ENCODE measurements at places on chromosomes 5 and 9.

DNA sequence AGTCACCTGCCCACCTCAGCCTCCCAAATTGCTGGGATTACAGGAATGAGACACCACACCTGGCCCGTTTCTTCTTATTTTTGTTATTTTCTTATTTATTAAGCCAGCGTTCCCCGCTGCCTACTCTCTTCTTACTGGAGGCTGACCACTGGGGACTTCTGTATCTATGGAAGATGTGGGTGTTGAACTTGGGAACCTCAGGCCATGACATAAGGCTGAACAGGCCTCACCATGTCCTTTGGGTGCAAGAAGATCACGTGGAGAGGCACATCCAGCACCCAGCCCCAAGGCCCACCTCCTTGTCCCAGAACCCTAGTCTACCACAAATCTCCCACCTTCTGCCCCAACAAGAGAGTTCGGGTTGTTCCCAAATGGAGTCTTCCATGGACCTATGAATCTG lies 59.4 kb upstream of the NEK6 start:
- DNase-seq, result no peak

GRCh38 chr5:130871346-130872086 lies 293.5 kb downstream of the HINT1 start:
- DNase-seq, result peak; percentile 57

GRCh38 chr5:11962122-11962521 lies 57.9 kb upstream of the CTNND2 start:
- DNase-seq, result no peak

- DNase-seq, result no peak
Measured at GRCh38 chr5:32836176-32836575, 125.1 kb downstream of the NPR3 start.

GRCh38 chr5:55427157-55427556 lies 107.6 kb downstream of the PLPP1 start:
- DNase-seq, result no peak

- DNase-seq, result no peak
Measured at GRCh38 chr9:486156-486555, 271.5 kb downstream of the DOCK8 start.

- DNase-seq, result no peak
Measured at GRCh38 chr9:99169086-99169485, 52.7 kb downstream of the ALG2 start.

GRCh38 chr5:1151316-1151715 lies 39.5 kb upstream of the SLC12A7 start:
- no peak for DNase-seq

DNA sequence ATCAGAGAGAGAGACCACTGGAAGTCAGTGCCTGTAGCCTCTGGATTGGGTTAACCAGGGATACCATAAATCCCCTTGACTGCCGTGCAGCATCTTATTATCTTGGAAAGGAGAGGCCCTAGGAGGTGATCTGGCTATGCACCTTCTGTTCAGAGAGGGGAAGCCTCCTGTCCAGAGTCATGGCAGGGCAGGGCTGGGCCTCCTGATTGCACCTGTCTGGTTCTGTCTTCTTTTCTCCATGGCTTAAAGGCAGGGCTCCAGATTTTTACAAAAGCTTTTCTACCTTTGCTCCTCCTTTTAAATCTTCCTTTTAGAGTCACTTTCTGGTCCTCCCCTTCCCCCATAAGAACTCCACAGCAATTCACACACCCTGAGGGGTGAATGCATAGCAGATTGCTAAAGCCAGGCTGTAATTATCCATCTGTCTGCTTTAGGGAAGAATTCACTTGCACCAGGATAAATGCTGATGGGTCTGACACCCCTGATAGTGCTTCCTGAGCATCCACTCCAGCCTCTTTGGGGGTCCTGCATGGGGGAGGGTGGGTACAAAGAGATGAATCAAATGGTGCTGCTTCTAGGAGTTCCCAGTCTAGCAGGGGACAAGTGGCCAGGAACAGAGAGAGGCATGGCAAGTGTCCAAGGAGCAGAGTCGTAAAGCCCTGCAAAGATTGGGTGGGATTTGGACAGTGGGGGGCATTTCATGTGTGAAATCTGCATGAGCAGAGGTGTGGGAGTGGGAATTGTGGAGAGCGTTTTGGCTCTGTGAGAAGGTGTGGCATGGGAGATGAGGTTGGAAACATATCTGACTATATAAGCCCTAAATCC lies 141.3 kb upstream of the ALDH1B1 start:
- DNase-seq, result no peak

GRCh38 chr5:101362067-101362466 lies 459.0 kb upstream of the ST8SIA4 start:
- no peak for DNase-seq

GRCh38 chr9:33129886-33130881 lies 37.0 kb downstream of the B4GALT1 start:
- peak; percentile 43 for DNase-seq

- DNase-seq, result no peak
Measured at GRCh38 chr5:64145216-64145895, 20.3 kb upstream of the RNF180 start.

GRCh38 chr5:160263326-160263855 lies 34.1 kb downstream of the FABP6 start:
- no peak for DNase-seq

GRCh38 chr5:5316334-5316733 lies 106.1 kb upstream of the ICE1 start:
- no peak for DNase-seq

DNA sequence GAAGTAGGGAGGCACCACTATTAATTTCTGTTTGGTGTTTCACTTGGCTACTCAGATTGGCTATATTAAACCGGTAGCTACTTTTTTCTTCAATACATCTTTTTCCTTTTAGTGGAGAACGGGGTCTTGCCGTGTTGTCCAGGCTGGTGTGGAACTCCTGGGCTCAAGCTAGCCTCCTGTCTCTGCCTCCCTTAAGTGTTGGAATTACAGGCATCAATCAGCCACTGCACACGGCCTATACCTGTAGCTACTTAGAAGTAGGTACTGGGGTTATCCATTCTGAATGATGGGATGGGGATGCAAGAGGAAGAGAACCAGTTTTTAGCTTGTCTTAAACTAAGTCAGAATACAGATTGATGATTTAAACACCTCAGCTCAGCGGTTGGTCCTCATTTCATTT lies 1.7 kb downstream of the UBE2D2 start:
- DNase-seq, result no peak

DNA sequence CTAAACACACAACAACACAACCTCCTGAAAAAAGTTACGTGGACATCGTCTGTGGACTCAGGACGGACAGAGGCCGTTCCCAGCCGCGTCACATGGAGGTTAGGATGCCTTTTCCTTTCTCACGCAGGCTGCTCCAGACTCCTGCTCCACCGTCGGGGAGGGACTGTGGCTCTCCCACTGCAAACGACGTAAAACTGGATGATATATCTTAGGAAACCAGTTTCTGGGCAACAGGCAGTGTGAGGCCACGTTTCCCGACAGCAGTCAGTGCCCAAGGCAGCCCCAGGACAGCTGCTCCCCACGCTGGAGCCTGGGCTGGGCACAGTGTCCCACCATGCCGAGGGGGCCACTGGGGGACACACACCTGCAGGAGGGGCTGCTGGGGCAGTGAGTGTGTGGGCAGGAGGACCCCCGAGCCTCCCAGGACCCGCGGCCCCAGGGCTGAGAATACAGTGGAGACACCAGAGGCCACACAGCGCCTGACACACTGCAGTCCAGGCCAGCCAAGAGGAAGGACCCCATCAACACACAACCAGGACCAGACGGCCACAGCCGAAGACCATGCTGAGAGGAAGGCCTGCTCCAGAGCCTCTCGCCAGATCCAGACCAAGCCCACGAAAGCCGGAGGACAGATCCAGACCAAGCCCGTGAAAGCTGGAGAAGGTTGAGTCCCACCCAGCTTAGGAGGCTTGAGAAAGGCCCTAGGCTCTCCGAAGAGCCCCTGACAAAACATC lies 26.2 kb downstream of the EXD3 start:
- DNase-seq, result no peak

- DNase-seq, result no peak
Measured at GRCh38 chr5:37804401-37804800, 35.4 kb downstream of the GDNF start.

DNA sequence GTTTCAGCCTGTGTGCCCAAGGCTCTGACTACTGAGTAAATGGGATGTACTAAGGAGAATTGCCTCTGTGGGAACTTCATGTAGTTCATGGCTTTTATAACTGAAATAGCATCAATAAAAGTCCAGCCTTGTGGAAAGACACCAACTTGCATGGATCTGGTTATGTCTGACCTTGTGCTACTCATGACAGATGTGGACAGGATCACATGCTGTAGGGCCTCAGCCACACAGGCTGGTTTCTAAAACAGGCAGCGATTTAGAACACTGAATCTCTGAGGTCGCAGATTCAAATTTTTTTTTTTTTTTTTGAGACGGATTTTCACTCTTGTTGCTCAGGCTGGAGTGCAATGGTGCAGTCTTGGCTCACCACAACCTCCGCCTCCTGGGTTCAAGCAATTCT lies 66.5 kb upstream of the SPIN1 start:
- DNase-seq, result no peak

DNA sequence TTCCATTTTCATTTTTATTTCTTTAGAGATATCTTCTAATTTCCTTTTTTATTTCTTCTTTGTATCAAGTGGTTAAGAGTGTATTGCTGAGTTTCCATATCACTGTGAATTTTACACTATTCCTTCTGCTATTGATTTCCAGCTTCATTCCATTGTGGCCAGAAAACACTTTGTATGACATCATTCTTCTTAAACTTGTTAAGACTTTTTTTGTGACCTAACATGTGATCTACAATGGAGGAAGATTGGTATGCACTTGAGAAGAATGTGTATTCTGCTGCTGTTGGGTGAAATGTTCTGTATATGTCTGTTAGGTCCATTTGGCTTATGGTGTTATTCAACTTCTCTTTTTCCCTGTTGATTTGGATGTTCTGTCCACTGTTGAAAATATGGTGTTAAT lies 274.2 kb upstream of the PUM3 start:
- no peak for DNase-seq

DNA sequence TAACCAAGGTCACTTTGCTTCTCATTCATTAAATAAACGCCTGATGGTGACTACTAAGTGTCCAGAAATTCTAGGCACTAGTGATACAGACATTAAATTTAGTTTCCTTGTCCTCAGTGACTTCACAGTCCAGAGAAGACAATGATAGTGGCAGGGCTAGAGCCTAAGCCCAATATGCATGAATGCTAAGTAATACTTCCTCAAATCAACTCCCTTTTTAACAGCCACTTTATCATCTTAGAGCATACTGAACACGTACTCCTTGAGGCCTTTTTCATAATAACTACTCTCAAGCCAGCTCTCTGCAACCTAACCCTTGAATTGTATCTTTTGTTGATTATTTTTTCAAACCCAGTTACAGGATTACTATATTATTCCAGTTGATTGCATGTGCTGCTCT lies 74.1 kb downstream of the STX17 start:
- no peak for DNase-seq

GRCh38 chr9:81632599-81632998 lies 56.7 kb downstream of the TLE1 start:
- no peak for DNase-seq

DNA sequence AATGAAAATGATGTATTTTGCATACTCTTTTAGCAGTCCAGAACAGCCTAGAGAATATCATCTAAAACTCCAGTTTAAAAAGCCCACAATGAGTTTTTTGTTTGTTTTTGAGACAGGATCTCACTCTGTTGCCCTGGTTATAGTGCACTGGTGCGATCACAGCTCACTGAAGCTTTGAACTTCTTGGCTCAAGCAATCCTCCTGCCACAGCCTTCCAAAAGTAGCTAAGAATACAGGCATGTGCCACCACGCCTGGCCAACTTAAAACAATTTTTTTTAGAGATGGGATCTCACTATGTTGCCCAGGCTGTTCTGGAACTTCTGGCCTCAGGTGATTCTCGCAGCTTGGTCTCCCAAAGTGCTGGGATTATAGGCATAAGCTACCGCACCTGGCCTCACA lies 175.7 kb downstream of the FBN2 start:
- no peak for DNase-seq

DNA sequence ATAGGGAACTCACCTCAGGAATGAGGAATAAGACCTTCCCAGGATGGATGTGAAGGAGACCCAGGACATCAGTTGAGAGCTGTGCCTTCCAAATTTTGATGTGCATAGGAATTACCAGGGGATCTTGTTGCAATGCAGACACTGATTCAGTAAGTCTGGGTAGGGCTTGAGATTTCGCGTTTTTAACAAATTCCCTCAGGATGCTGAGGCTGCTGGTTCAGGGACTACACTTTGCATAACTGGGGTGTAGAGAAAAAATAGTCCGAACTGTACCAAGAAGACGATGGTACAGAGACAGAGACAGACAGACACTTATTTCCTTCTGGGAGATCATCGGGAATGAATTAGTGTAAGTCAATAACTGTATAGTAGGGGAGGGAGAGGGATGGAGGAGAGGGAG lies 82.3 kb upstream of the FREM1 start:
- no peak for DNase-seq

- no peak for DNase-seq
Measured at GRCh38 chr5:78811866-78812265, 163.3 kb upstream of the LHFPL2 start.

DNA sequence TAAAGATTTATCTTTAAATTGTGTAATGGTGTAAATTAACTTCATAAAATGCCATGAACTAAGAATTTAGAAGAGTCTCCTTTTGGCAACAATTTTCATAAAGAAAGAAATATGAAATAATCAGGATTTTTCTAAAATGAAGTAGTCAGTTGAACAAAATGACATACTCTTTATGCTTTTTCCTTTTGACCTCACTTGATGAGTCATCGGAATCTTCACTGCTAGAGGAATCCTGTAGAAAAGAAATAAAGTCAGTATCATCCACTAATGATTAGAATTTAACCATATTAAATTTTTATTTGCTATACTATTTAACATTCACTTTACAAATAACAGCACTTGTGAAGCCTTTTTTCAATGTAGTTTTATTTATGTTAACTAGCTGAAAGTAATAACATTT lies 26.1 kb downstream of the CHD1 start:
- DNase-seq, result no peak

DNA sequence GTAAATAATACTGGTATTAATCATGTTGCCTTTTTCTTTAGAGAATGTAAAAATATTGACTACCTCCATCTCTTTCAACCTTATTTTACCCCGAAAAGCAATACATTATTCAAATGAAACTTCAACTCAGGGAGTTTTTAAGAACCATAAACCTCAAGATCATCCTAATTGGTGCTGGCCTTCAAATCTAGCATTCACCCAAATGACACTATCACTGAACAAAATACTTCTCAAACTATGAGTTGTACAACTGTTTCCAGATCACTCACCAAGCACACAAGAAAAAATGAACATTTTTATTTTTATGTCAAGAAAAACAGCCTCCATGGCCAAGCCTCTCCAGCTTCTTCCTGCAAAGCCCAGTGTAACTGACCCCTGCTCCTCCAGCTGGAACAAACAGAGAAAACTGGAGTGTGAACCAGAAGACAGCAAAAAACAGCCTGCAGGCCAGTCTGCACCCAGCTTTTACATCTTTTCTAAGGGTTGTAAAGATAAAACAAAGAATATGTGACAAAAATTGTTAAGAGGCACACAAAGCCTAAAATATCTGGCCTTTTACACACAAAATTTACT lies 21.2 kb downstream of the AUH start:
- no peak for DNase-seq

- no peak for DNase-seq
Measured at GRCh38 chr5:157568720-157569119, 6.9 kb downstream of the ADAM19 start.

- DNase-seq, result no peak
Measured at GRCh38 chr5:69331528-69332445, 814 bp downstream of the CCDC125 start.

GRCh38 chr5:137344723-137345322 lies 154.3 kb downstream of the SPOCK1 start:
- DNase-seq, result peak; percentile 53

GRCh38 chr9:136862849-136863622 lies 3.1 kb downstream of the EDF1 start:
- DNase-seq, result no peak

All from activated CD4-positive, alpha-beta T cell treated with anti-CD3 and anti-CD28 coated beads for 36 hours (primary cell).